ENCODE measurements at places on chromosomes 1 and 21.

GRCh38 chr1:200332716-200333115, 77.1 kb downstream of the ZNF281 start:
- DNase-seq = no peak

GRCh38 chr1:110688514-110688913, 13.8 kb upstream of the KCNA3 start:
- DNase-seq = no peak

GRCh38 chr1:210001751-210002150, 63.7 kb downstream of the SYT14 start:
- DNase-seq = no peak

DNA sequence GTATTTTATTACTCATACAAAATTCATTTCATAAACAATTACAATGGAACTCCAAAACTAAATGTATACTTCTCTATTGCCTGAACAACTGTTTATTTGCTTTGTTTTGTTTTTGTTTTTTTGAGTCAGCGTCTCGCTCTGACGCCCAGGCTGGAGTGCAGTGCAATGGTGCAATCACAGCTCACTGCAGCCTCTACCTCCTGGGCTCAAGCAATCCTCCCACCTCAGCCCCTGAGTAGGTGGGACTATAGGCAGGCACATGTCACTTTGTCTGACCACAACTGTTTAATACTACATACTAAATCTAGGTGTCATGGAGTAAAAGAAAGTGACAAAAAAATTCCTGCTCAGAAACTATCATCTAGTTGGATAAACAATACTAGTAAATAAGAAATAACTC, 49.3 kb downstream of the RAB3GAP2 start:
- DNase-seq = no peak

- no peak for DNase-seq
Measured at GRCh38 chr1:182259229-182259872, 132.2 kb downstream of the GLUL start.

- peak; percentile 69 for DNase-seq
Measured at GRCh38 chr1:234605983-234606783, 3.8 kb downstream of the IRF2BP2 start.

- DNase-seq = no peak
Measured at GRCh38 chr1:169128562-169128961, 22.1 kb downstream of the ATP1B1 start.

DNA sequence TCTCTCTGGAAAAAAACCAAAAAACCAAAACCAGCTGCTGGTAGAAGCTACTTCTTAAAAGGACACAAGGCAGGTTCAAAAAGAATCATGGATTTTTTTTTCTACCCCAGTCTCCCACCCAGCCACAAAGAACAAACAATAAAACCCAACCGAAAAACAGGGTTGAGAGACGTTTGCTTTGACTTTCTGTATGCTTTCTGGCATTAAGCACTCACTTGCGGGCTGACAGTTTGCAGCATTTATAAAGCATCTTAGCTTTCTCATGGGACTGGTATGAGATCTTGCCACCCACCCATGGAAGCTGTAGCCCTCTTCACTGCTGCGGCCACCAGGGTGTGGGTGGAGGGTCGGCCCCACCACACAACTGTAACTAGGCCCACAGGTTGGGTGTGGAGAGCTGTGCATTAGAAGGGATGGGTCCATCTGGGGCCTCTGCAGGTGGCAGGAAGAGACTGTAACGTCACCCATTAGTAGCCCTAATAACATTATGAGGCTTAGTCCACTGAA, 165.7 kb downstream of the RHOU start:
- DNase-seq = no peak

- no peak for DNase-seq
Measured at GRCh38 chr1:204692841-204693356, 7.4 kb upstream of the LRRN2 start.

DNA sequence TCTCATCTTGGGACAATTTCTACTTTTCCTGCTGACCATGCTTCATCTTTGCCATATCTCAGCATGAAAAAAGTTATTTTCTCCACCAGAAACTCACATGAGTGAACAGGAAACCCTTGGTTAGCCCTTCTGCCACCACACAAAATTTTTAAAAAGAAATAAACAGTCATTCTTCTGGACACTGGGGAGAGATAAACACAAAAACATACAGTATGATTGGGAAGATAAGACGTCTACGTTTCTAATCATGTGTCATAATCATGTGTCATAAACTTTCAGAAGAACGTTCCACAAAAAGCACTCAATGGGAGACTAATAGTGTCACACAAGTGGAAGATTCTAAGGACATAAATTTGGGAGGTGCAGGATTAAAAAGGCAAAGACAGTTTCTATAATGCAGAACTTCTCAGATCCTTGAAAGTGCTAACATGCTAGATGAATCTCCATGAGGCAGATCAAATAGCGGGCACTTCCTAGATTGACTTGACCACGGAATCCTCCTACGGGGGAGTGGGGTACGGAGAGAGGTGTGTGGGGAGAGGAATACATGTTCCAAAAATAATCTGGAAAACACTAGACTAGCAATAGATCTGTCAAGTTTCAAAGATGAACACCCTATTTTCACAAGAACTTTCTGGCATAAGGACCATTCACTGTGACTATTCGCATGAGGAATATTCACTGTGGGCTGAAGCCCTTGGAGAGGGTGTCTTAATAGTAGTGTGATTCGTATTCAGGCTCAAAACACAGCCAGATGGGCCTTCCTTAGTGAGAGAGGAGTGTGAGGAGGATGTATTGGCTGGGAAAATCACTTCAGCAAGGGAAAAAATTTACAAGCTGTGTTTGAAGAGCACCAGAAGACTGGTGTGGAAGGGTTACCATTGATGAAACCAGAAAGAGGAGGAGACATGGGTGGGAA, 206.7 kb downstream of the SETD4 start:
- no peak for DNase-seq

DNA sequence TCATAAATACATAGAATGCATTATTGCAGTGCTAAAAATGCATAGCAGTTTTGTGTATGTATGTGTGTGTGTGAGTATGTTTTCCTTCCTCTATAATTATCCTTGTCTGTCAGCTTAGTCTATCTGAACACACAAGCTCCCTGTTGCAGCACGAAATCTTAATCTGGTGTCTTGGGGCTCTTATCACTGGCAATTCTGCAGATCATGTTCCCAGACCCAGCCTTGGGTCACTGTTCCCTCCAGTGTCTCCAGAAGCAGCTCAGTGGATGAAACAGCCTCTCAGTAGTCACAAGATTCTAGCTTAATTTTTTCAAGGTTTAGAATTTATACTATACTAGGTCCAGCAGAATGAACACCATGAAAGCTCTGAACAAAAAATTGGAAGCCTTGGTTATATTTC, 777.9 kb downstream of the MRPL39 start:
- no peak for DNase-seq

DNA sequence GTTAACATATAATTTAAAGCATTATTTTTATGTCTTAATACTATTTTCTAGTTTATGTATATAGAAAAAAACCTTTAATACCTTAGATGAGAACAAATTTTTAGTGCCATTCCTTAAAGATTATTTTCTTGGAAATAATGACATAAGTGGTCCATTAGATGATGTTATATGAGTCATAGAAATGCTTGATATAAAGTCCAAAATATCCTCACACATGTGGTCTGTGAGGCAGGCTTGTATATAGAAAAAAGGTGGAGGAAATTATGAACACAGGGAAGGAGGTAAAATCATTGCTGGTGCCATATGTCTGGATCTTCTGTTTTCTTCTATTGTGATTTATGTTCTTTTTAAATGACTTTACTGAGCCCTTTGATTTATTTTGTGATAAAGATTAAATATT, 79.3 kb downstream of the MAP3K7CL start:
- no peak for DNase-seq

GRCh38 chr1:147781056-147781471, 20.7 kb upstream of the GJA5 start:
- no peak for DNase-seq

DNA sequence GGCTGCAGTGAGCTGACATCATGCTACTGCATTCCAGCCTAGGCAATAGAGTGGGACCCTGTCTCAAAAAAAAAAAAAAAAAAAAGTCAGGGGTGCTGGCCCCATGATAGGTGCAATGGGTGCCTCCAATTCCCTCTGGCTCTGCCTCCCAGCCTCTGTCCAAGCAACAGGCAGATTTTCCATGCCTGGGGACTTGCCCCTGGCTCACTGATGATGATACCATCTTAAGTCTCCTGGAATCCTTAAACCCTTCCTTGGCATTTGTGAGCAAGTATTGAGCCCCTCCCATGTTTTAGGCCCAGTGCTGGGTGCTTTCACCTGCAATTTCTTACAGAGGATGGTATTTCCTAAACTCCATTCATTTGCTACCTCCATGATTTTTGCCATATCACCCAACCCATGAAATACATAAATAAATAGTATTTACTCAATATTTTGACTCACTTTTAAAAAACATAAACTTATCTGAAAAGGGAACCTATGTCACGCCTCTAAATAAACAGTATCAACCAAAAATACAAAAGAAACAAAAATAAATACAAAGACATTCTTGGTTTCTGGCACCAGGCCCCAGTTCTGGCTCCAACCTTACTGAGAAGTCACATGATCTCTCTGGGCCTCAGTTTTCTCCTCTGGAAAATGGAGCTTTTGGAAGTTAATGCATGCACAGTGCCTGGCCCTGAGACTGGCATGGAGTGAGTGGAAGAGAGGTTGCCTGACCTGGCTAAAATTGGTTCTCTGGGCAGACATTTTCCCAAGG, 1.5 kb upstream of the ALPL start:
- no peak for DNase-seq

GRCh38 chr21:29413683-29414082, 115.0 kb downstream of the BACH1 start:
- DNase-seq = no peak

- DNase-seq = no peak
Measured at GRCh38 chr21:31416465-31416864, 72.4 kb upstream of the TIAM1 start.

DNA sequence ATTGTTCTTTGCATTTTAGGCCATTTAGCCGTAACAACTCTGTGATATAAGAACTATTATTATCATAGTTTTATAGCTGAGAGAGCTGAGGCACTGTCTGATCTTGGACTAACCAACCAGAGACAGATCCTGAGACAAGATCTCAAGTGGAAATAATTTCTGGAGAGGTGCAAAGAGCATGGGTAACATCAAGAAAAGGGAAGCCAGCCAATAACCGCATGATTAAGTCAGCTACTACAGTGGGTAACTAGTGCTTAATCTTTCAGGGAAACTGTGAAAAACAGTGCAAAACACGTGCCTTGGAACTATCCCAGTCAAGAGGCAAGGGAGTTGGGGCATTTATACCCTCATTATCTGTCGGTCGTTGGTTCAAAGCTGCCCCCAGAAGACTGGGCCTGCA, 105.8 kb downstream of the OMA1 start:
- no peak for DNase-seq

GRCh38 chr1:33897092-33897725, 33.3 kb downstream of the HMGB4 start:
- no peak for DNase-seq

DNA sequence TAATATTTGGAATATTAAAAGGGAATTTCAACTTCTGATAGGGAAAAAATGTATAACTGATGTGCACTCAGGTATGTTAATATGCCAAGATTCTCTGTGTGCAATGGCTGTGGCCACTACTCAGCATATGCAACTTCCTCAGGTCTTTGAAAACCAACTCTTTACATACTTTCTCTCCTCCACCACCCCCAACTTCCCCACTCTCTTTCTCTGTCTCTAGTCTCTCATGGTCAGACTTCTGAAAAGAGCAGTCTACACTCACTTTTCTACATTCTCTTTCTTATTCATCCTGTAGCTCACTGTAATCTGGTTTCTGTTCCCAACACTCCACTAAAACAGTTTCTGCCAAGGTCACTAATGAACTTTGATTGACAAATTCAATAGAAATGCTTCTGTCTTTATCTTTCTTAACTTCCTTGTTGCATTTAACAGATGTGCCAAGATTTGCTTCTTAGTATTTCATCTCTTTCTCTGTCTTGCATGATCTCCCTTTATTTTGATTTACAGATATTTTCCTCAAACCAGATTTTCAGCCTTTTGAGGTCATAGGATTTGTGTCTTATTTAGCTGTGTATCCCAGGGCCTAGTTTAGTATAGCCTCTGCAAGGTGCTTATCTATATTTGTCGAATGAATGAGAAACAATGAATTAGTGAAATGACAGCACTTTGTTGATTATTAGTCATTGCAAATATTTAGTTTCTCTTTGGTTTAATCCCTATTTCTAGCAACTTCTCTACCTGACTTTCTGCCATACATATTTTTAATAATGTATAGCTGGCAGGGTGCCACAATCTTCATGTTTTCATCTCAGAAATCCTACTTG, 168.9 kb downstream of the LMO4 start:
- no peak for DNase-seq

- no peak for DNase-seq
Measured at GRCh38 chr21:45354970-45355369, 50.0 kb upstream of the COL18A1 start.

DNA sequence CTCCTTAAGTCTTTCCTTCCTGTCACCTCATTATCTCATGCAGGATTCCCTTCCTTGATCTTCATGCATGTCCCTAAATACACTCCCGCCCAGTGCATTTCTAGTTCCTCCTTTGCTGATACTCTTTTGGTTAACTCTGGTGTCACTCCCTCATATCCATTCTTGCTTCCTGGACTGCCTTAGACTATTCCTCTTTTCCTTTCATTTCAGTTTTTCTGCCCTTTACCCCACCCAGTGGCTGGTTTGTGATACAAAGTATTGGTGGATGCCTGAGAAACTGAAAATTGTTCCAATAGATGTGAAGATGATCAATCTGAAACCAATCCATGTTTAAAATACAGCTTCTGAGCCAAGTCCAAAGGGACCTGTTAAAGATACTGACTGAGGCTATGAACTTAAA, 553.8 kb upstream of the CAMK1G start:
- no peak for DNase-seq

- no peak for DNase-seq
Measured at GRCh38 chr1:201877877-201878401, 10.8 kb upstream of the SHISA4 start.

GRCh38 chr1:227320476-227320875, 2.2 kb upstream of the CDC42BPA start:
- DNase-seq = no peak

DNA sequence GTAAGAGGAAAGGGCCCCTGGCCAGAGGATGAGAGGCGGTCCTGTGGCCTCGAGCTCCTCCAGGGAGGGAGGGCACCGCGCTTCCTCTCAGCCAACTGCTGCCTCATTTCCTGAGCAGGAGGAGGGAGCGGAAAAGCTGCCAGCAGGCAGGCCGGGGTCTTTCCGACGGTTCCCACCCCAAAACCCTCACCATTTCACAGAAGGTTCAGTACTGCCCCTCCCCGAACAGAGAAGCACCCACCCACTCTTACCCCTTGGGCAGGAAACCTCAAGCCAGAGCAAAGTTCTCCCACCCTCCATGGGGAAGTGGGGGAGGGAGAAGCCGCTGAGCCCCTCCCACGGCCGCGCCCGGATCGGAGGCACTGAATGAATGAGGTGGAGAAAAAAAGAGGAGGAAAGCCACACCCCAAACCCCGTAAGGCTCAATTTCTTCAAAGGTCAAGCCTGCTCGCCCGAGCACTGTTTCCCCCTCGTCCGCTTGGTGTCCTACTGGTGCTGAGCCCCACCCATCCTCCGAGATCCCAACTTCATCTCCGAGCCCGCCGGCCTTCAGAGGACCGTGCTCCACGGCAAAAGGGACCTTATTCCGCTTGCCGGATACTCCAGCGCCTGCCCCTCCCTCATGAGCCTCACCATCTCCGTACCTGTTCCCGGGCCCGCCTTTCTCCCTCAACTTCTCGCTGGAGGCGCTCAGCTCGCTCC, 9.4 kb downstream of the TPM3 start:
- DNase-seq = no peak

GRCh38 chr1:31576201-31576669, at the start of gene TINAGL1:
Gene TINAGL1, plus strand, starts transcription at chr1:31576515. Its CDS starts 634 bp downstream, at chr1:31577149.
- DNase-seq = peak; percentile 93
